ENCODE measurements at places on chromosomes 5 and 9.

- H3K27ac ChIP-seq, result no peak overlapping the region
- no peaks in the 10 kb centered on the region for H3K27me3 ChIP-seq
- peaks cover under 1% of the 10 kb centered on the region for H3K36me3 ChIP-seq
- no peak for DNase-seq
- peaks cover 2% of the 10 kb centered on the region for H3K4me1 ChIP-seq
Observed at GRCh38 chr9:98074115-98074990, 17.8 kb downstream of the NANS start.

GRCh38 chr9:116190637-116191396 lies 37.2 kb downstream of the PAPPA start:
- no peaks in the 10 kb centered on the region for H3K27me3 ChIP-seq
- H3K36me3 ChIP-seq, result no peaks in the 10 kb centered on the region
- no peak for DNase-seq
- no peak overlapping the region for H3K4me3 ChIP-seq

- H3K27ac ChIP-seq, result no peak overlapping the region
- H3K27me3 ChIP-seq, result no peaks in the 10 kb centered on the region
- no peaks in the 10 kb centered on the region for H3K36me3 ChIP-seq
- peak overlapping the region; percentile 76 for H3K4me3 ChIP-seq
Observed at GRCh38 chr9:33676746-33677505, 118.4 kb upstream of the PRSS3 start.

- peaks cover 4% of the 10 kb centered on the region for H3K36me3 ChIP-seq
- peak overlapping the region; percentile 7 for H3K27ac ChIP-seq
- DNase-seq, result no peak
- no peak overlapping the region for H3K4me3 ChIP-seq
- peaks cover 21% of the 10 kb centered on the region for H3K4me1 ChIP-seq
Observed at GRCh38 chr5:172407822-172408221, 46.5 kb downstream of the SH3PXD2B start.

- peaks cover 7% of the 10 kb centered on the region for H3K4me1 ChIP-seq
- no peak overlapping the region for H3K4me3 ChIP-seq
- DNase-seq, result no peak
- no peaks in the 10 kb centered on the region for H3K36me3 ChIP-seq
- H3K27ac ChIP-seq, result no peak overlapping the region
- no peaks in the 10 kb centered on the region for H3K27me3 ChIP-seq
Observed at GRCh38 chr5:56350597-56351170, 117.6 kb upstream of the ANKRD55 start.

DNA sequence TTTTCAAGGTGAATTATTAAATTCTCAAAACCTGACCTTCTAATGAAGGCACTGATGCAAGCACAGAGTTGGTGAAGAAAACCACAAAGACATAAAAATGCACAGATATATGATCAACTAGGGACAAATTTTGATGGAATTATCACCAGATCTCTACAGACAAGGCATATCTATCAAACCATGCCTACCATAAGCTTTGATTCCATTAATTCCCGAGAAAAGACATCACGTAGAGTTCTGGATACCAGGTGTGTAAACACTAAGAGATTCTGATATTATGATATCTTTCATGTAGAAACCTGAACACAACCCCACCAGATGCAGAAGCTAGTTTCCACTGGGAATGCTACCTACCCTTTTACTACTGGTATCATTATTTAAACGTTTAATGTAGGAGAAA lies 140.6 kb downstream of the SLF1 start:
- H3K4me3 ChIP-seq, result no peak overlapping the region
- DNase-seq, result no peak
- H3K27ac ChIP-seq, result no peak overlapping the region
- no peaks in the 10 kb centered on the region for H3K36me3 ChIP-seq
- no peaks in the 10 kb centered on the region for H3K27me3 ChIP-seq

- peaks cover under 1% of the 10 kb centered on the region for H3K4me1 ChIP-seq
- DNase-seq, result no peak
- H3K36me3 ChIP-seq, result no peaks in the 10 kb centered on the region
- H3K27me3 ChIP-seq, result no peaks in the 10 kb centered on the region
- H3K4me3 ChIP-seq, result no peak overlapping the region
- peak overlapping the region; percentile 39 for H3K27ac ChIP-seq
Observed at GRCh38 chr9:129432297-129433154, 188.4 kb downstream of the C9orf50 start.

- H3K36me3 ChIP-seq, result no peaks in the 10 kb centered on the region
- no peak overlapping the region for H3K27ac ChIP-seq
- no peak for DNase-seq
- no peaks in the 10 kb centered on the region for H3K4me1 ChIP-seq
- no peak overlapping the region for H3K4me3 ChIP-seq
- no peaks in the 10 kb centered on the region for H3K27me3 ChIP-seq
Observed at GRCh38 chr5:149863830-149864229, 80.8 kb downstream of the PDE6A start.

DNA sequence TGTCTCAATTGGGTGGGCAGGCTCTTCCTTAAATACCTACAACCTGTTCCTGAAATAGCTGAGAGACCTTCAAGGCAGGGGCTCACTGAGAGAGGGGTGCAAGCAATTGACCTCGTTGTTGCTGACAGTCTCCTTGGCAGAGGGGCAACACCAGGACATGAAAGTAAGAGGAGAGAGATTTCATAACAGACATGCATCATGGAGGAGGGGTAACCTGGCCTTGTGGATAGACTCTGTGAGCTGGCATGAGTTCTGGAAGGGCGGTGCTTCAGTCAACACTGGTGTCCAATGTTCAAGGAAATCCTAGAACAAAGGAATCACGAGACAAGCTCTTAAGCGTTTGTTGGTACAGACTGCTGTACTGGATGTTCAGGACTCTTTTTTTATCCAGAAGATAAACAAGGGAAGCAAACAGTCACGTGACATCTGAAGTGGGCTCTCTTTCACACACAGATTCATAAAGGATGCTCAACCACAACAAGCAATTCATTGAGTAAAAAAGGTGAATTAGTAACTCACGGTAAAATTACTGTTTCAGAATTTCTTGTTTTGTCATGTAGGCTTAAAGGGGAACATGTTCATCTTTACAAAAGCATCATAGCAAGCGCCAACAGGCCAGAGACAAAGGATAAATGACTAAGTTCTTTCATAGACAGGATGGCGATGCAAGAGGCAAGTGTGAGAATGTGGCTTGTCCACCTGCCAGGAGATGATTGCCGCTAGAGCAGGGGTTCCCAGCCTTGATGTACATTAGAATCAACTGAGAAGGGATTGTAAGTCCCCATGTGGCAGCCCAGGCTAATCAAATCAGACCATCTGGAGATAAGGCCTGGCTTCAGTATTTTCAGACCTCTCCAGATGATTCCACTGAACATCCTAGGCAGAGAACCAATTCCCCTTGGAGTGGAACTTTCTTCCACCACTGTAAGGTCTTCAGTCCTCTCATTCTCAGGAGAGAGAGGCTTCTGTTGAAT lies 20.7 kb downstream of the ANKRA2 start:
- H3K4me1 ChIP-seq, result no peaks in the 10 kb centered on the region
- H3K36me3 ChIP-seq, result no peaks in the 10 kb centered on the region
- H3K27ac ChIP-seq, result no peak overlapping the region

DNA sequence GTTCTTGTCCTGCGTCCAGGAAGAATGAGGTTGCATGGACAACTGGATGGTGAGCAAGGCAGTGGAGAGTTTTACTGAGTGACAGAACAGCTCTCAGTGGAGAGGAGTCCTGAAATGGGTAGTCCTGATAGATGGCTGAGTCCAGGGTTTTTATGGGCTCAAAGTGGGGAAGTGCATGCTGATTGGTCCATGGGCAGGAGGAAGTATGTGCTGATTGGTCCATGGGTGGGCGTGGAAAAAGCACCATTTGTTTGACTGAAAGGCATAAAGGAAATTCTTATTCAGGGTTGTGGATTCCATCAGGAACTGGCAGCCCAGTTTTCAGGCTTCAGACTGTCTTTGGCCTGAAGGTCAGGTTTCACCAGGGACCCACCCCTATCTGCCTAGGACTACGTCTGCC lies 10.6 kb downstream of the FSD1L start:
- H3K4me3 ChIP-seq, result no peak overlapping the region
- peak overlapping the region; percentile 37 for H3K27ac ChIP-seq
- H3K4me1 ChIP-seq, result no peaks in the 10 kb centered on the region
- no peaks in the 10 kb centered on the region for H3K27me3 ChIP-seq
- no peak for DNase-seq

- no peak overlapping the region for H3K4me3 ChIP-seq
- H3K27me3 ChIP-seq, result no peaks in the 10 kb centered on the region
- DNase-seq, result no peak
- no peak overlapping the region for H3K27ac ChIP-seq
- H3K36me3 ChIP-seq, result no peaks in the 10 kb centered on the region
- H3K4me1 ChIP-seq, result no peaks in the 10 kb centered on the region
Observed at GRCh38 chr5:108661590-108662219, 86.0 kb upstream of the FER start.

DNA sequence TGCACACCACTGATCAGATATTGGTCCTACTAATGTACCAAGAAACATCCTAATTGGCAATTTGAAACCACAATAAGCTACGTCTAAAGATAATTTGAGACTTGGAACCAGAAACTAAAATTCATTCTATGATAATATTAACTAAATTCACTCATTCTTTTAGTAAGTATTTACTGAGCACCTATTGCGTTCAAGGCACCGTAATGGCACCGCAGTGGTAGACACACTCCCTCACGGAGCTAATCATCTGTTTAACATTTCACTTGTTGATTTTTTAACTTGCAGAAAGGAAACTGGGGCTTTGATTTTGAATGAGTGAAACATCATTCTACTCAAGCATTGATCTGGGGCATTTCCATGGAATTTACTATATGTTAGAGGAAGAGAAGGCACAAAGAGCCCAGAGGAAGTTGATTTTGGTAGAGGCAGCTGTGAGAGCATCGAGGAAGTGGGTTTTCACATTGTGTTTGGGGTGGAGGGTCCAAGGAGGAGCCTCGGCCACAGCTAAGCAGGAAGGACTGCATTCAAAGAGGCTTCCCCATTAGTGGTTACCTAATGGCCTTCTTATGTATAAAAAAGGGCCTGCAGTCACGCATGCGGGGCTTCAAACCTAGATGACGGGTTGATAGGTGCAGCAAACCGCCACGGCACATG lies 7.1 kb downstream of the RAPGEF1 start:
- H3K4me1 ChIP-seq, result peaks cover 54% of the 10 kb centered on the region
- H3K27ac ChIP-seq, result peak overlapping the region; percentile 53
- no peak for DNase-seq

GRCh38 chr5:2751592-2752021 lies at the start of gene IRX2:
Gene IRX2 (minus strand): TSS chr5:2751677. CDS start chr5:2751413, 264 bp downstream.
- H3K4me3 ChIP-seq, result peak within 1 kb of the TSS; percentile 60
- H3K36me3 ChIP-seq, result no peaks in the 10 kb centered on the region
- no peak for DNase-seq
- H3K4me1 ChIP-seq, result peaks cover 29% of the 10 kb centered on the region

DNA sequence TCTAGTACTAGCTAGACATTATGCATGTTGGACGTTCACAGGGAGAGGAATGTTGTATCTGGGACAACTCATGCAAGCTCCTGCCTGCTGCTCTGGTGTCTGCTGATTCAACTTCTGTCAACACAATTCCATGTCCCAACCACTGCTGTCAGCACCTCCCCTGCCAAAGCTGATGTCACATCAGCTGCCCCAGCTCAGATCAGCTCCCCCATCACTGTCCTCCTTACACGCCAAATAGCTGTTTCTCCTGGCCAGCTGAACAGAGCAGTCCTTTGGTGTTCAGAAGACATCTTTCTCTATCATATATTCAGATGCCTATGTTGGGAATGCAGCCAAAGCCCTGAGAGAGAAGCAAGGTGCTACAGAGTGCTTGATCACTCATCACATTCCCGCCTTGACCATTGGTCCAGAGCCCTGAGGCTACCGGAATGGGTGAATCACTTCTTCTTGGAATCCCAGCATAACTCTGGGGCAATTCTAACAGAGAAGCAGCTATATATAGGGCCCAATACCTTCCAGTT lies 223.3 kb downstream of the SEC61B start:
- H3K27me3 ChIP-seq, result no peaks in the 10 kb centered on the region
- peak overlapping the region; percentile 16 for H3K27ac ChIP-seq
- H3K4me1 ChIP-seq, result peaks cover 16% of the 10 kb centered on the region
- no peak overlapping the region for H3K4me3 ChIP-seq

GRCh38 chr9:129497005-129497812 lies 123.7 kb downstream of the C9orf50 start:
- H3K27me3 ChIP-seq, result no peaks in the 10 kb centered on the region
- peaks cover 80% of the 10 kb centered on the region for H3K4me1 ChIP-seq
- peak overlapping the region; percentile 97 for H3K27ac ChIP-seq
- no peak for DNase-seq
- peak overlapping the region; percentile 76 for H3K4me3 ChIP-seq

DNA sequence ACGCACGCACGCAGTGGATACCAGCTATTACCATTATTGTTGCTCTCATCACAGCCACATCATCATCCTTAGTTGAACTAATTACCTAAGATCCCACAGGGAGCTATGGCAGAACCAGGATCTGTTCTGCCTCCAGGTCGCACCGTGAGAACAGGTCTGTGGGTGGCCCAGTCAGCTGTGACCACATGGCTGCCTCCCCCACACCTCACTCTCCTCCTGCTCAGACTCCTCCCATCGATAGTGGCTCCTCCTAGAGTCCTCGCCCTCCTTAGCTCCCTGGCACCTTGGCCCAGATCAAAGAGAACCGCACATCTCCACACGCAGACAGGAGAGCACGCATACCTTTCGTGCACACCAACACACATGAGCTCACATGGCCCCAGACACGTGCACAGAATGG lies 32.4 kb upstream of the RPL26L1 start:
- H3K27me3 ChIP-seq, result no peaks in the 10 kb centered on the region
- H3K27ac ChIP-seq, result peak overlapping the region; percentile 44
- DNase-seq, result no peak
- no peak overlapping the region for H3K4me3 ChIP-seq
- H3K36me3 ChIP-seq, result peaks cover 32% of the 10 kb centered on the region

DNA sequence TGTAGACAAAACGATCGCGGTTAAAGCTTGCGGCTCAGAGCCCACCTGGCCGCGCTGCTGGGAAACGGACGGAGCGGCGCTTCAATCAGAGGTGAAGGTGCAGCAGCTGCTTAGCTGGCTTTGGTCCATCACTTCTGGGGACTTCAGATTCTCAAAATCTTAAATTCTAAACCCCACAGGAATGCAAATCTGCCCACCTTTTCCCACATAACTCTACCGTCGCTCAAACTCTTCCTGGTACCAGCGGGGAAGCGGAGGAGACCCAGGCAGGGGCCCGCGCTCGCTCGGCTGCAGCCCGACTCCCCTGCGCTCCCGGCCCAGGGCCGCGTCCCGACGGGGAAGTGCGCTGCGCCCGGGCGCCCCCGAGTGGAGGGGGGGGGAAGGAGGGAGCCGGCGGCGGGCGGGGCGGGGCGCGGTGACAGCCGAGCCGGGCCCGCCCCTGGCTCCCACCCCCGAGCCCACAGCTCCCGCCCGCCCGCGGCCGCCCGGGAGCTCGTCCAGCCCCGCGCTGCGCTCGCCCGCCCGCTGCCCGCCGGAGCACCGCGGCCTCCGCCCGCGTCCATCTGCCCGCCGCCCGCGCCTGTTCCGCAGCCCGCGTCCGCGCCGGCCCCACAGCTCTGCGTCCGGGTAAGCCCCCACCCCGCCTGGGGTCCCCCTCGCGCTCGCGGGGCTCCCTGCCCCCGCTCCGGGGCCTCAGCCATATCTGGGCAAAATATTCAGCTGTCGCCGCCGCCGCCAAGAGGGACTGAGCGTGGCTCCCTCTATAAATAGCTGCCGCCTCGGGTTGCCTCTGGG lies at the start of gene TMOD1:
TSS of gene TMOD1 (plus strand) at position 490 of the 795 bp plus-strand sequence. CDS start 22,523 bp downstream, outside the sequence.
- H3K27ac ChIP-seq, result peak within 1 kb of the TSS; percentile 73
- H3K4me1 ChIP-seq, result peaks cover 42% of the 10 kb centered on the region
- H3K4me3 ChIP-seq, result peak within 1 kb of the TSS; percentile 81
- H3K27me3 ChIP-seq, result no peaks in the 10 kb centered on the region
- peaks cover 2% of the 10 kb centered on the region for H3K36me3 ChIP-seq
- DNase-seq, result no peak

GRCh38 chr9:131656356-131657036 lies 83.4 kb downstream of the RAPGEF1 start:
- peaks cover 17% of the 10 kb centered on the region for H3K4me1 ChIP-seq
- DNase-seq, result peak; percentile 15
- no peaks in the 10 kb centered on the region for H3K36me3 ChIP-seq
- H3K27me3 ChIP-seq, result no peaks in the 10 kb centered on the region
- no peak overlapping the region for H3K27ac ChIP-seq
- no peak overlapping the region for H3K4me3 ChIP-seq
